ENCODE measurements at places on chromosomes 16 and 17.

DNA sequence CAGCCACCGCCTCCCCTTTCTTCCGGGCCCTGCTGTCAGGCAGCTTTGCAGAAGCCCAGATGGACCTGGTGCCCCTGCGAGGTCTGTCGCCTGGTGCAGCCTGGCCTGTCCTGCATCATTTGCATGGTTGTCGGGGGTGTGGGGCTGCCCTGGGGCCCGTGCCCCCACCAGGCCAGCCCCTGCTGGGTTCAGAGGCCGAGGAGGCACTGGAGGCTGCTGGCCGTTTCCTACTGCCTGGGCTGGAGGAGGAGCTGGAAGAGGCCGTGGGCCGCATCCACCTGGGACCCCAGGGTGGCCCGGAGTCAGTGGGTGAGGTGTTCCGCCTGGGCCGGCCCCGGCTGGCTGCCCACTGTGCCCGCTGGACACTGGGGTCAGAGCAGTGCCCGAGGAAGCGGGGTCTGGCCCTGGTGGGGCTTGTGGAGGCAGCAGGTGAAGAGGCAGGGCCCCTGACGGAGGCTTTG is 5.5 kb upstream of the TGFB1I1 start:
- no peak for DNase-seq

- DNase-seq = no peak
Observed at GRCh38 chr16:11100239-11100750, 155.7 kb downstream of the SOCS1 start.

DNA sequence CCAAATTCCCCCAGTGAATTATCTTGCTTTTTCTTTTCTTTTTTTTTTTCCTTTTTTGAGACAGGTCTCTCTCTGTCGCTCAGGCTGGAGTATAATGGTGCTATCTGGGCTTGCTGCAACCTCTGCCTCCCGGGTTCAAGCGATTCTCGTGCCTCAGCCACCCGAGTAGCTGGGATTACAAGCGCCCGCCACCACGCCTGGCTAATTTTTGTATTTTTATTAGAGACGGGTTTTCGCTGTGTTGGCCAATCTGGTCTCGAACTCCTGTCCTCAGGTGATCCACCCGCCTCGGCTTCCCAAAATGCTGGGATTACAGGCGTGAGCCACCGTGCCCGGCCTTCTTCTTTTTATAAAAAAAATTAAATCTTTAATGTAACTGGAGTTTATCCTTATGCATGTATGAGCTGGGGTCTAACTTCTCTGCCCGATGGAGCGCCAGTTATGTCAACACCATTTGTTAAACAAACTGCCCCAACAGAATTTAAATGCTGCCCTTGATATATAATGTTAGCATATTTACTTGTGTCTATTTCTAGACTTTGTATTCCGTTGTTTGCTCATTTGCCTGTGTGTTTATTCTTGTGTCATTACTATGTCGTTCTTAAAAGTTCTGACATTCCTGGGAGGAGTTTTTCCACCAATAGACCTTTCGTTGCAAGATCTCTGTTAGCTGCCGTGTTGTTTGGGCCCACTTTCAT is 535 bp upstream of the AURKB start:
- no peak for DNase-seq

DNA sequence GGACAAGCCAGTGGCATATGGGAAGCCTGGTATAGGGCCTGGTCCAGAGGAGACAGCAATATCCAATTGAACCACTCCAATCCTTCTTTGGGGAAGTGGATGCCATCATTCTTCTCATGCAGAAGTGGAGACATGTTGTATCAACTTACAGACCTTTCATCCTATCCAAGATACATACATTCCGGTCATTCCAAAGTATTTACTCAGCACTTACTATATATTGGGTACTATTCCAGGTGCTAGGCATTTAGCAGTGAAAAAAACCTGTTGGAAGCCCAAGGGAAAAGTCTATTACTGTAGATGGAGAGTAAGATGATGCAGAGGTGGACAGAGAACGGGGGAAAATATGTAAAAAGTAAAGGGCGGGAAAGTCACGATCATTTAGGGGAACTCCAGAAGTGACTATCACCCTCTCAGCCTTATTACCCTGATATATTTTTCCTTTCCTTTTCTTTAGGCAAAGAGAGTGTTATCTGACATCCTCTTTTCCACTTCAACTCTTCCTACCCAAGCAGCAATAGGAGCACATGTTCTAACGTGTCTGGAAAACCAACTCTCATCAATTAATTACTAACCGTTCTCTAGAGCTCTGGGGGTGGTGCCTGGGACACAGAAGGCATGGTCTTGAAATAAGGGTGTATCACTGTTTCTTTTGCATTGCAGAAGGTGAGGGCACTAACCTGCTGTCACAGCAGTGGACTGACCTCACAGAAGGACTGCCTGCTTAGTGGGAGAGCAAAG is 210.1 kb upstream of the MAF start:
- DNase-seq = no peak

- DNase-seq = no peak
Observed at GRCh38 chr16:87098361-87098760, 218.8 kb downstream of the C16orf95 start.

DNA sequence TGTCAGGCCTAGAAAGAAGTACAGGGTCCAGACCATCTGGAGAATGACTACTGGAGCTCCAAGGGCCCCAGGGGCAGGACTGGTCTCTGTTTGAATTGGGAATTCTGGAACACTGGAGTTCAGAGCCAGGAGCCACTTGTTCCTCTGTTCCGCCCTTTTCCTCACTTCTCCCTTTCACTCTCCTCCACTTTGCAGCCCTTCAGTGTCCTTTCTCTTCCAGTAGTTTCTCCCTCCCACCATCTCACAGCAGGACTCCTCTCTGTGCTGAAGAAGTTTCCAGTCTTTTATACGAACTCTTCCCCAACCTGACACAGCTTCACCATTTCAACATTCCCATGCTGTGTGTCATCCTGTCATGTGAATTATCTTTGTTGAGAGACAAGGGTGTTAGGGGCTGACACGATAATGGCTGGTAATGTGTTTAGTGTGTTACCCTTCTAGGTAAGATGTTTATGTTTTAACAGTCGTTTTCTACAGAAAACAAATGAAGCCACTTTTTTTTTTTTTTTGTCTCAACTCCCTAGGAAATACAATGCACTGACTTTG is 180.3 kb upstream of the MYOCD start:
- DNase-seq = no peak

GRCh38 chr17:16521070-16521727 is 29.2 kb upstream of the LRRC75A start:
- peak; percentile 82 for DNase-seq

DNA sequence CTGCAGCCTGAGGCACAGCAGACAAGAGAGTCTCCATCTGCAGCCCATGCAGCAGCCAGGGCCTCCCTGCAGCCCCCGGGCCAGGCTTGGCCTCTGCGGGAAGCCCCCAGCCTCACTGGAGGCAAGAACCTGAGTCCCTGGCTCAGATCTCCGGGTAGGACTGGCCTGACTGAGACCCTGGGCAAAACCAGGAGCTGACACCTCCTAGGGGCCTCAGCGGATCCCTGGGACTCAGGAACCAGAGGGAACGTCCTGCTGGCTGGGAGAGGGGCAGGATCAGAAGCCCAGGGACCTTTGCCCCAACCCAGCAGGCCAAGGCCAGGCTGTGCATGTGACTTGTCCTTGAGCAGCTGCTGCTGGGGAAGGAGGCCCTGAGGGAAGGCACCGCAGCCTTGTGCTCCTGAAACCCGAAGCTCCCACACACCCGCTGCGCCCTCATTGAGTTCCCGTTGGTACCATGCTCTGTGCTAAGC is 1.7 kb upstream of the PRSS21 start:
- DNase-seq = no peak

GRCh38 chr17:78317794-78318400 is 42.0 kb downstream of the SOCS3 start:
- no peak for DNase-seq

DNA sequence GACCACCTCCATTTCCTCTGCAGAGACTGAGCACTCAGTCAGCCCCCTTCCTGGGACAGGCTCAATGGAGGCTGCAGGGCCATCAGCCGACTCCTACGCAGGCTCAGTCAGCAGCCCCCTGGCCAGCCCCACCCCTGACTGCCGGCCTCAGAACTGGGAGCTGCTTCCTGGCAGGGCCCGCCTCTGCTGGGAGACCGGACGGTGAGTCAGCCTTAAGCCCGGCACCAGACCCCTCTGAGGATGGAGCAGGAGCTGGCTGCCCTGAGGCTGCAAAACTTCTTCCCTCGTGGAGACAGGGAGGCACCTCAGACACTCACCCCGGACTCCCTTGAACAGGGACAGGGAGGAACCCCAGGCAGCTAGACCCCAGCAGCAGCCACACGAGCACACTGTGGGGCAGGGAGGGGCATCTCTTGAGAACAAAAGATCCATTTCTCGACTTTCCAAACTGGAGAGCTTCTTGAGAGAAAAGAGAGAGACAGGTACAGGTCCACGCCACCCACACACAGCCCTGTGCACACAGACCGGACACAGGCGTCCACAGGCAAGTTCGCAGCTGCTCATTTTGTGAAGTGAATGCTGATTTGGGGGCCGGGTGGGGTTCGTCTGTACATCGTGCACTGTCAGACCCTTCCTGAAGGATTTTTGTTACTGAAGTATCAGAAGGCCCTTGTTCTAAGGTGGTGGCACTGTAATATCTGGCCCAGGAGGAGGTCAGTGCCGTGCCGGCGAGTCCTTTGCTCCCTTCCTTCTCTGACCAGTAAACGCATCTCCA is 1.3 kb upstream of the TUBB3 start:
- no peak for DNase-seq

DNA sequence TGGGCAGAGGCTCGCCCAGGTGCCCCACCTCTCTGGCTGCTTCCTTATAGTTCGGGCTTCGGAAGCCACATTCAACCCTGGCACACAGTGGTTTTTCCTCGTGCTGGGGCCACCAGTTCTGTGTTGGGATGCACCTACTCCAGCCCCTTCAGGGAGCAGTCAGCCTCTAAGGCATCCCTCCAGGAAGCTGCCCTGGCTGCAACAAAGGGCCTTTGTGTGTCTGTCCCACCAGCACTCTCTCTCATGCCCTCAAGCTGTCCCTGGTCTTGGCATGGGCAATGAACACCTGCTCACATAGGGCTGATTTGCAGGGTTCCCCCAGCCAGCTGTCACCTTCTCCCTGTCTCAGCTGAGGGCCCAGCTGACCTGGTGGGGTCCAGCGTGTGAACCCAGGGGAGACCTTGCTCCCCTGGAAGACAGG is 754 bp upstream of the NOXO1 start:
- no peak for DNase-seq

GRCh38 chr17:77460514-77461046 is 319.8 kb downstream of the SEC14L1 start:
- DNase-seq = no peak

- no peak for DNase-seq
Observed at GRCh38 chr16:66299349-66299748, 67.1 kb upstream of the CDH5 start.

DNA sequence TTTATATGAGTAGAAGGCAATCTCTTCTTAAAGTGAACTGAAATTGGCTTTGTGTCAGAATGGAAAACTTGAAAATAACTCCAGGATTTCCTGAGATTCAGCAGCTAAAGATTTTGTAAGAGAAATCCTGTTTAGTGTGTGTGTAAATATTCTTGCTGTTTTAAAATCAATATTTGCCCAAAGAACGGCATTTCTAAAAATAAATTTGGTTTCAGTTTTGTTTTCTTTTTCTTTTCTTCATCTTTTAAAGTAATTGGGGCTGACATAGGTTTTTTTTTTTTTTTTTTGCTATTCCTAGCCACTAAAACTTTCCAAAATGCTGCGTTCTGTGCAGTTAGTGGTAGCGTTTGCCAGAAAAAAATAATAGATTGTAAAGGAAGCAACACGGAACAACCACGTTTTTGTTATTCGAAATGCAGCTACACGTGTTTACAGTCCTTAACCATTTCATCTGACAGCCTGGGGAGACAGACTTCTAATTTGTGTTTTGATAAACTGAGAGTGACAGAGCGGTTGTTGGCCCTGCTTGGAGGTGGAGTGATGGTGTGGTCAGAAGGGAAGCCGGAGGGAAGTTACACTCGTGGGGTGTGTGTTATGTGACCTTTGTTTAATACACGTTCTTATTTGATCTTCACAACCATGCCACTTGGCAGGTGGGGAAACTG is 21.6 kb upstream of the SMPD3 start:
- no peak for DNase-seq

- no peak for DNase-seq
Observed at GRCh38 chr16:9670033-9670432, 512.2 kb downstream of the GRIN2A start.
